Nasal cavity respiratory epithelium epithelial cell of viscerocranial mucosa (primary cell): ENCODE measurements at places on chromosomes 1 and 21. TPM values are rescaled to one million over a fixed set of nuclear protein-coding genes. Genes with fewer than 3 reads are reported as not detected.

RIPPLY3 gene
- total RNA-seq: under 0.01 and 0.07 TPM in 2 replicates

KAZN gene
- total RNA-seq: 3.8 and 27.1 TPM in 2 replicates

LCE1F gene
- total RNA-seq: not detected in 2 replicates

CD1E gene
- not detected in 2 replicates for total RNA-seq

LRRN2 gene
- total RNA-seq: not detected in 2 replicates

ZNF648 gene
- total RNA-seq: 0.21 TPM in 1 of 2 replicates, not detected in the other

FCRL1 gene
- not detected in 2 replicates for total RNA-seq

CNIH3 gene
- total RNA-seq: 0.68 and 1.2 TPM in 2 replicates

OPTC gene
- total RNA-seq: not detected in 2 replicates

KCNA2 gene
- under 0.01 TPM in 1 of 2 replicates, not detected in the other for total RNA-seq

GJA8 gene
- total RNA-seq: not detected in 2 replicates

DTL gene
- 0.14 and 0.34 TPM in 2 replicates for total RNA-seq

CBS gene
- total RNA-seq: 52.3 and 72.1 TPM in 2 replicates

SPATA46 gene
- total RNA-seq: not detected in 2 replicates

BCAN gene
- not detected in 2 replicates for total RNA-seq

SMCP gene
- not detected in 2 replicates for total RNA-seq

SYCP1 gene
- not detected in 2 replicates for total RNA-seq

PAQR6 gene
- total RNA-seq: 0.34 and 1.1 TPM in 2 replicates

RGS1 gene
- not detected in 2 replicates for total RNA-seq

PPIAL4G gene
- total RNA-seq: not detected in 2 replicates

GPR89B gene
- 17.5 and 46.5 TPM in 2 replicates for total RNA-seq

CALML6 gene
- under 0.01 and 0.93 TPM in 2 replicates for total RNA-seq

TSSK3 gene
- 0.28 and 0.34 TPM in 2 replicates for total RNA-seq

ZFP69B gene
- total RNA-seq: 4.4 and 5.2 TPM in 2 replicates

SLAMF8 gene
- not detected in 2 replicates for total RNA-seq

CBR3 gene
- total RNA-seq: 0.34 and 0.50 TPM in 2 replicates

RGS8 gene
- total RNA-seq: not detected in 2 replicates

HP1BP3 gene
- total RNA-seq: 155 and 205 TPM in 2 replicates

FCGR3B gene
- not detected in 2 replicates for total RNA-seq

KIF14 gene
- 0.43 and 1.0 TPM in 2 replicates for total RNA-seq

ALPL gene
- 0.93 TPM in 1 of 2 replicates, not detected in the other for total RNA-seq

LCE3D gene
- 35.9 TPM in 1 of 2 replicates, not detected in the other for total RNA-seq

KRTAP10-10 gene
- total RNA-seq: not detected in 2 replicates

DNAH14 gene
- 9.2 and 27.9 TPM in 2 replicates for total RNA-seq

MCOLN3 gene
- total RNA-seq: 4.4 and 24.0 TPM in 2 replicates

TCHHL1 gene
- not detected in 2 replicates for total RNA-seq

KCNT2 gene
- 0.34 and 0.50 TPM in 2 replicates for total RNA-seq

ATP6V1G3 gene
- not detected in 2 replicates for total RNA-seq

TMEM54 gene
- 68.4 and 106 TPM in 2 replicates for total RNA-seq
